Spinal cord (tissue), 10 donors: ENCODE measurements at places on chromosomes 3 and 15.
A peak's percentile ranks its signal among the peaks of the same experiment; 100 is the strongest.

- peak; percentile 41 for DNase-seq
Measured at GRCh38 chr3:6097556-6097955, 763.4 kb upstream of the GRM7 start.

DNA sequence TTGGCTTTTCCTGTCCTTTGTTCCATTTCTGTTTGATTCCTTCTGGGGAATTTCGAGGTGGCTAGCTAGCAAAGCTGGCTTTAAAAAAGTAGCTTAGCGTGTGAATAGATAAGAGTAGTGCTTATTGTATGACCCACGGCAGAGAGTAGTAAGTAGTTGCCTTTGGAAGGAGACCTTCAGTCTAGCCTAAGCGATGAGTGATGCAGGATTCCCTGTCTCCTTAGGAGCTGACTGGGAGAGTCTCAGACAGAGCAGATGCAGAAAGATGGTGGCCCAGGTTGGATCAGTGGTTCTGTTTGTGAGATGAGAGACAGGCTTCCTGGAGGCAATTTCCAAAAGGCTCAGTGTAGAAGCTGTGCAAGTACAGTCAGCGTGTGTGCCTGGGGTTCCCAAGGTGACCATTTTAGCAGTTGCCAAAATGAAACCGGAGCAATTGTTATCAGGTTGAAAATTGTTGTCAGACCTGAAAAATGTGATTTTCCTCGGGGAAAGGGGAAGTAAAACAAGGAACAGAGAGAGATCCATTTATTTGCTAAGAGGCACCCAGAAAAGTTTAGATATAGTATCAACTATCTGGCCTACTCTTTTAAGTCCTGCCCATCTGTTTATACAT lies 681 bp upstream of the IL5RA start:
- DNase-seq: no peak

- DNase-seq: peak; percentile 88
Measured at GRCh38 chr3:29176501-29176900, 104.4 kb upstream of the RBMS3 start.

DNA sequence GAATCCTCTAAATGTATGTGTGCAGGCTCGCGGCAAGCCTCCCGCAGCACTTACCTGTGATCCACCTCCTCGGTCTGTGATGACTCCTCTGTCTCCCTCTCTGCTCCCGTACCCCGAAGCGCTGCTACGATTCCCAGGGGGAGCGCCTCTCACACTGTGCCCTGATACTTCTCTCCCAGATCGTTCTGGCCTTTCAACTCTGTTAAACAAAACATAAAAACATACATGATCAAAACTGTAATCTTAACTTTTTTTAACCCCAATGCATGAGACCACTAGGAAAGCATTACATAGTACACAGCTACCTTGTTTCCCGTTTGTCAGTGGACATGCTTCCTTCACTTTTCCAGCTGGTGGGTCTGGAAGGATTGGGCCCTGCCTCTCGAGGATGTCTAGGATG lies 46.6 kb downstream of the SLTM start:
- no peak for DNase-seq

GRCh38 chr3:173221010-173221409 lies 80.0 kb upstream of the SPATA16 start:
- no peak for DNase-seq

- no peak for DNase-seq
Measured at GRCh38 chr3:143726727-143727126, 121.5 kb downstream of the SLC9A9 start.
